NCI-H1694 treated with DMSO at 0.1 percent for 48 hours (cell line): ENCODE measurements at places on chromosomes 2 and 18.

- DNase-seq, result no peak
These were observed 29.1 kb upstream of the ZC3H15 start for GRCh38 chr2:186456941-186457340.

- DNase-seq, result no peak
These were observed 33.0 kb upstream of the GLS start for GRCh38 chr2:190847504-190848081.

- no peak for DNase-seq
These were observed 69.3 kb upstream of the MCFD2 start for GRCh38 chr2:46984642-46985476.

DNA sequence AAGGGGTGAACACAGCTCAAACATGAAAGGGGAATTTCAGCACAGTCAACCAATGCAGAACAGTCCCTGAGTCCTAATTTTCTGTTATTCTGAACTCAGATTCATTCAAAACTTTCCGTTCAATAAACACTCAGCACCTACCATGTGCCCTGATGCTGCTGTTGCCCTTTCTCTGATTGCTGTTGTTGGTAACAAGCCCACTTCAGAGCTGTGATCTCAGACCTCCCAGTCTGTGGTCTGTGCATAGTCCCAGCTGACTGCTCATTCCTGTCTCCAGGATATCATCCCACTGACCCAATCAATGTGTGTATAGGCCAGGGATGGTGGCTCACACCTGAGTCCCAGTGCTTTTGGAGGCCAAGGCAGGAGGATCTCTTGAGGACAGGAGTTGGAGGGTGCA is 82.7 kb upstream of the SLC35G4 start:
- DNase-seq, result no peak

DNA sequence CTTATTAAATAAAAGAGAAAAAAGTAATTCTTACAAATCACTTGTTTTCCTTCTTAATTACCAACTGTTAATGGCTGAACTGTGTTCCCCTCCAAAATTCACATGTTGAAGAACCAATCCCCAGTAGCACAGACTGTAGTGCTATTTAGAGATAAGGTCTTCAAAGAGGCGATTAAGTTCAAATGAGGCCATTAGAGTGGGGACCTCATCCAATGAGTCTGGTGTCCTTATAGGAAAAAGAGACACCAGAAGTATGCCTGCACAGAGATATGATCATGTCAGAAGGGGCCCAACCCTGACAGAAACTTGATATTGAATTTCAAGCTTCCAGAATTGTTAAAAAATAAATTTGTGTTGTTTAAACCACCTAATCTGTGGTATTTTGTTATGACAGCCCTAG is 89.8 kb downstream of the MEMO1 start:
- DNase-seq, result no peak

DNA sequence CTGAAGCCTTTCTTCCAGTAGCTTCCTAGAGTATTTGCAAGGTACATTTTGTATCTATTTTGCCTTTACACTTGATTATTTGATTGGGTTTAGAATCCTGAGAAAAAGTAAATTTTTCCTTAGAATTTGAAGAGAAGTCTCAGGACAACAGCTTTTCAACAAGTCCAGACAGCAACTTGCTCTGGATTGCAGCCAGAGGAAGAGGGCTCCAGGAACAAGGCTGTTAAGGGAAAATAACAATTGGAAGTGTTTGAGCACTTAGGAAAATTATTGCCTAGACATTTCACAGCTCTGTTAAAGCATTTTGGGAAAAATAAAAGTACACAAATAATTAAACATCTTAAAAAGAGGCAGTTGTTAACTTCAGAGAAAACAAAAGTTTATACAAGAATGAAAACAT is 58.3 kb upstream of the RAPGEF4 start:
- DNase-seq, result no peak

- DNase-seq, result peak; percentile 74
These were observed 280.9 kb upstream of the FANCL start for GRCh38 chr2:58521803-58522554.

- no peak for DNase-seq
These were observed 28.6 kb upstream of the CUL3 start for GRCh38 chr2:224613543-224614286.

GRCh38 chr2:126448611-126449010 is 207.3 kb upstream of the GYPC start:
- DNase-seq, result no peak

GRCh38 chr2:110847651-110848050 is 115.3 kb downstream of the ACOXL start:
- no peak for DNase-seq

- no peak for DNase-seq
These were observed 6.7 kb upstream of the SCYGR1 start for GRCh38 chr2:227394401-227394800.
